BJ (cell line): ENCODE measurements at places on chromosomes 16 and 17.

DNA sequence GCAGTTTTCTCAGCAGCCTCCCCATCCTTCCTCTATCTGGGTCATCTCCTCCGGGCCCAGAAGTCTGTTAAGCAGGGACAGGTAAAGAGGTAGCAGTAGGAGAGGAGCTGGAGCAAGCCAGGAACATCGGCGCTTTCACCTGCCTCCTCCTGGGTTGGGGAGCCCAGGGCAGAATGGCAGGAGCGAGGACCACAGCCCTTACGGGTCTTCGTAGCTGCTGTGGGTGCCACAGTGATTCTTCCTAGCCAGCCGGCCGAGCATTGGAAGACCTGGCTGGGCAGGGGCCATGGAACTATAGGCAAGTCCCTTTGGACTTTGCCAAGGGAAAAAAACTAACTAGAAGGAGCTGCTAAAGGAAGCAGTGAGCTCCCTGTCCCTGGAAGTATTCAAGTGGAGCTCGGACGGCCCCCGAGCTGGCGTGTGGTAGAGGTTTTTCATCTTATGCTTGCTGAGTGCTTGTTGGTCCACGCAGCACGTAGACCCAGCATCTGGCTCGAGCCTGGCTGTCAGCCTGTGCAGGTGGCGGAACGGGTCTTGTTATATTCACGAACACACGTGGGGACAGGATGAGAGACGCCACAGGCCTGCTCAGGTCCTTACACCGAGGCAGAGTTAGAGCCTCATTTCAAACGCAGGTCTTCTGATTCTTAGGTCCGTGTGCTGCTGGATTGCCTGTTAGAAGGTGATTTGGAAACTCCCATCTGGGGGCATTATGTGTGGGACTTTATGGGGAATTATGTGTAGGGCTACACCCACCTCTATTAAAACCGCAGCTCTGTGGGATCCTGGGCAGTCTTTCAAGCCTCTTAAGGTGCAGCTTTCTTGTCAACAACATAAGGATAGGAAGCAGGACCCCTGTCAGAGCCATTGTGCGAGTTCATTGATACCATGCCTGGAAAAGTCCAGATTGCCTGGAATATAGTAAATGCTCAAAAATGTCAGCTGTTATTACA is 54.8 kb downstream of the OR1D5 start:
- DNase-seq: no peak

DNA sequence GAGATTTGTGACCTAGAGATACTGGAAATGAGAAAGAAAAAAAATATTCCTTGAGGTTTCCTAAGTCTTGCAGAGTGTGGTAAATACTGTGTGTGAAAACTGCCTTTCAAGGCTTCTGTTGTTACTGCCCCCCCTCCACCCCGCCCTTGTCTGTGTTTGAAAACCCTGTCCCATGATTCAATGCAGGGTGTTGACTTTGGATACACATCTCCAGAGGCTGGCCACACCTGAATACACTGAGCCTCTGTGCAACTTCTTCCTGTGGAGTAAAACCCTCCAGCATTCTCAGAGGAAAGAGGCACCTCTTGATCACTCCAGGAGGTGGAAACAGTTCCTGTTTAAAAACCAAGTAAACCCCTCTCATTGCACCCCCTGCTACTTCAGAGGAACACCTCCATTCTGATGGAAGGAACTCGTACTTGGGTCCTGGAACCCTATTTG is 123.0 kb upstream of the CACNG5 start:
- DNase-seq: no peak

GRCh38 chr17:39628655-39629493 is 2.1 kb downstream of the PPP1R1B start:
- DNase-seq: no peak

DNA sequence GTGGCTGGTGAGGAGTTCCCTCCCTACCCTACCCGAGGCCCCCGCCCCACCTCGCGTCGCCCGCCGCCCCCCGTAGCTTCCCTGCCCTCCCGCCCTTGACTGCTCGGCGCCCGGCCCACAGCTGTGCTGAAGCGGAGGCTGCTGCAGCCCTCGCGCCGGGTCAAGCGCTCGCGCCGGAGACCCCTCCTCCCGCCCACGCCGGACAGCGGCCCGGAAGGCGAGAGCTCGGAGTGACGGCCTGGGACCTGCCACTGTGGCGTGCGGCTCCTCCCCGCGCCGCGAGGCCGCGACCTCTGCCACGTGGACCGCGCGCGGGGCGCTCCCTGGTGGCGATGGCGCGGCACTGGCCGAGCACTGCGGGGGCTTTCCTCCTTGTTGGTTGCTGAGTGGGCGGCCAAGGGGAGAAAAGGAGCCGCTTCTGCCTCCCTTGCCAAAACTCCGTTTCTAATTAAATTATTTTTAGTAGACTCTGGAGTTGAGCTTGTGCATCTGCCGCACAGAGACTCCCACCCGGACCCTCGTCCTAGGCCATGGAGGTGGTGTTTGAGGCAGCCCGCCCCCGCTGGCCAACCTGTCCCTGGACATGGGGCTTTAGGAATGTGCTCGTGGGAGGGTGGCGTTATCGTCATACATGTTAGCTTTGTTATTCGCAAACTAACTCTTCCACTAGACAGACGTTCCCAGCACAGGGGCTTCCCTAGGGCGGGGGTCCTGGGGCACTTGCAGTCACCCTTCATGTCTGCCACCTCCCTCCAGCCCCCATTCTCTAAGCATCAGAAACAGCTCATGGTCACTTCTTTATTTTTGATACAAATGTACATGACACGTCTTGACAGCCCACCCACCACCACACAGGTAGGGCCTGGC is 4.4 kb downstream of the TP53I13 start:
- DNase-seq: no peak

DNA sequence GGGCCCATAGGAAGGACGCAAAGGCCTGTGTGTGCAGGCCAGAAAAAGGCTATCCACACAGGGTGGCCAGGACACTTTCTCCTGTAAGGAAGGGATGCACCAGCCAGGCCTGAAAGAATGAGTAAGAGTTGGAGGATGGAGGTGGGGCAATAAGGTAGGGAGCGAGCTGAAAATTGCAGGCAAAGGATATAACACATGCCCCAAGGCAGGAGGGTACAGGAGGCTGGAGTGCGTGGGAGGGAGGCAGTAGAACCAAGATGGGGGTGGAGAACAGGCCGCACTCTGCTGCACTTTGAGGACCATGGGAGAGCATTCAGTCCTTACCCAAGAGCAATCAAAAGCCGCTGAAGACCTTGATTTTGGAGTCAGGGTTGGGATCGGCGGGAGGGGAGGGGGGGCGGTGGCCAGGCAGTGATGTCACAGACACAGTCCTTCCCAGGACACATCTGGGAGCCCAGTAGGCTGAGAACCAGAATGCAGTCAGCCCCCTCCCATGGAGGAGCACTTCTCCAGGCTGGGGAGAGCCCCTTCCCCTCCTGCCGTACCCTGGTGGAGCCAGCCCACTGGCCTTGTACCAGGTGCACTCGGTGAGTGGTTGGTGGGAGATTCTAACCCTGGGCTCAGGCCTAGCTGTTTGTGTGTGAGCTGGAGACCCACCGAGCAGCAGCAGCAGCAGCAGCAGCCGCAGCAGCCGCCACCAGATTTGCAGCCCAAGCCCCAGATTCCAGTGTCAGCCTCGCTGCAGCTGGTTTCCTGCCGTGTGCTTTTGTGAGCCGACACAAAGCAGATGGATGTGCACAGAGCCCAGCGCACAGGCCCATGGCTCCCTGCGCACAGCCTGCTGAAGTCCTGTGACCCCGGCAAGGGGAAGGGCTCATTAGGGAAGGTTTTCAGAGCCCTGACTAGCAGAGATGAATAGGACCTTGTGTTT is 17.5 kb downstream of the ANKRD40 start:
- DNase-seq: no peak

DNA sequence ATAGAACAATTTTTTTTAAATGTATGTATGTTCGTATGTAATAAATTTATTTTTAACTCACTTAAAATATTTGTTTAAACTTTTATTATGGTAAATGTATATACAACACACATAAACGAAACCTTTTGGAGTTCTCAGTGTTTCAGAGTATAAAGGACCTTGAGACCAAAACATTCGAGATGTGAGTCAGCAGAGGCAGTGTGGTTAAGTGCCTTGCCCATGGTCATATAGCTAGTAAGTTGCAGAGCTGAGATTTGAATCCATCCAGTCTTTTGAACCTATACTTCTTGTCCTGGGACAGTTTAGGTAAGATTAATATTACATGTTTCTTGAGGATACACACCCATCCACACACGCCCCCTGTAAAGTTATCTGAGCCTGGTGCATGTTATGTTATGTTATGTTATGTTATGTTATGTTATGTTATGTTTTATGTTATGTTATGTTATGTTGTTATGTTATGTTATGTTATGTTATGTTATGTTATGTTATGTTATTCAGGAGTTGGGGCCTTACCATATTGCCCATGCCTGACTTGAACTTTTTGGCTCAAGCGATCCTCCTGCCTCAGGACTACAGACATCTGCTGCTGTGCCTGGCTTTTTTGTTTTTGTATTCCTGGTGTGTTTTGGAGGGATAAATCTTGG is 41.8 kb downstream of the TNRC6A start:
- no peak for DNase-seq

DNA sequence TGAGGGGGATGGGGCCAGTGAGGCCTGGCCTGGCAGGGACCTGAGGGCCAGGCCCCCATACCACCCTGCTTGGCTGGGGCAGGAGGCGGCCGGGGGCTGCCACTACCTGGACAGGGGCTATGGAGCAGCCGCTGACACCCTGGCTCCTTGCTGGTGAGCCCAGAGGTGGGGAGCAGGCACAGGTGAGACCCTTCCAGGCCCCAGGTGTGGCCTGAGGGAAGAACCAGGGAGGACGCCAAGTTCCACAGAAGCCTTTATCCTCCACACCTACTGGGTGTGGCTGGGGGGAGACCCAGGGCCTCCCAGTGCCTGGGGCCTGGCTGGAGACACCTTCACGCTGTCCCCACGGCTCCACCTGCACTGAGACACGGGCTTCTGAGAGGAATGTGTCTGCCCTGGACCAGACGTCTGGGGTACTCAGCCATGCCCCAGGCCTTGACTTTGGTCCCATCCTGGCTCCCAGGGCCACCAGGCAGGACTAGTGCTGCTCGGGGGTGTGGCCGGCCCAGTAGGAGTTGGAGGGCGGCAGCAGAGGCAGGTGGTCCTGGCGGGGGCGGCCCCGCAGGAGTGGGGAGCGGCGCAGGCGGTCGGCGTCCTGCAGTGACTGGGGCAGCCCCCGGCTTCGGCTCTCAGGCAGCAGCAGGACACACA is 4.7 kb downstream of the SLC22A31 start:
- DNase-seq: no peak

DNA sequence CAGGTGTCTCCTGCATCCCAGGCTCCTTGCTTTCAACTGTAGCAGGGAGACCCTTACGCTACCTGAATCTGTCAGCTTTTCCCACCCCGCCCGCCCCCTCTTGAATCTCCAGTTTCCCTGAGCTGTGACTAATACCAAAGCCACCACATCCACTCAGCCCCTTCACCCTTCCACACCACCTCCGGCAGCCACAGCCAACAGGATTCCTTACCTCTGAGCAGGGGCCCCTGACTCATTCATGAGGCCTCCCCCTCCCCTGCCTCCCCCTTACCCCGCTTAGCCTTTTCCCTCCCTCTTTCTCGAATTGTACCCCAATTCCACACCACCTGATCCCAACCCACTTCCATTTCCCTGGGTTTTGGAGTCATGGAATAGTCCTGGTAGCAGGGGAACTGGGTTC is 2.3 kb downstream of the STX1B start:
- DNase-seq: no peak

DNA sequence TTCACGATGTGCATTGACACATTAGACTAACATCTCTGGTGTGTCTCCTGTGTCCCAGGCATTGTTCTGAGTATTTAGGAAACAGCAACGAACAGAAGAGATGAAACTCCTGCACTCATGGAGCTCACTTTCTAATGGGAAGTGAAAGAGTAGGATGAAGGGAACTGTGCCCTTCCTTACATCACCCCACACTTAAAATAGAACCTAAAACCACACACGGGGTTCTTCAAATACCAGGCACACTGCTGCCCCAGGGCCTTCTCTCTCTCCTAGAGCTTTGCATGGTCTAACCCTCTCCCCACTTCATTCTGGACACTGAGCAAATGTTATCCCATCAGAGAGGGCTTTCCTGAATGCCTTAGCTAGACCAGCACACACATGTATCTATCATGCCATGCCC is 33.7 kb downstream of the TRIM25 start:
- DNase-seq: no peak

GRCh38 chr17:21061158-21061835 is 18.5 kb upstream of the USP22 start:
- no peak for DNase-seq
